ENCODE measurements at places on chromosomes 7 and 10. TPM values are rescaled to one million over a fixed set of nuclear protein-coding genes. Genes with fewer than 3 reads are reported as not detected.

MLXIPL gene
- total RNA-seq: 50.3 TPM

NUPR2 gene
- total RNA-seq: not detected

SLC16A12 gene
- 10.7 TPM for total RNA-seq

GPR141 gene
- total RNA-seq: 2.9 TPM

ASZ1 gene
- not detected for total RNA-seq

AKR1C1 gene
- 131 TPM for total RNA-seq

- H3K4me1 ChIP-seq: no peaks in the 10 kb centered on the region
- no peak within 1 kb of the TSS for H3K4me3 ChIP-seq
- DNase-seq: no peak
Observed at GRCh38 chr7:138797715-138798320, at the start of the genes ATP6V0A4 and TMEM213. Gene ATP6V0A4, minus strand, starts transcription at chr7:138798196. Its CDS starts 26,949 bp downstream, at chr7:138771247. Gene TMEM213, plus strand, starts transcription at chr7:138797994. Its CDS starts 111 bp downstream, at chr7:138798105.

GRCh38 chr10:77279207-77279606 lies 358.4 kb downstream of the KCNMA1 start:
- H3K27me3 ChIP-seq: no peaks in the 10 kb centered on the region
- H3K36me3 ChIP-seq: no peaks in the 10 kb centered on the region
- no peak overlapping the region for H3K4me3 ChIP-seq
- no peaks in the 10 kb centered on the region for H3K4me1 ChIP-seq
- no peak overlapping the region for H3K27ac ChIP-seq

- H3K36me3 ChIP-seq: peaks cover under 1% of the 10 kb centered on the region
- peak overlapping the region; percentile 97 for H3K4me3 ChIP-seq
- peak overlapping the region; percentile 84 for H3K27ac ChIP-seq
Observed at GRCh38 chr10:1057106-1057657, 997 bp downstream of the WDR37 start.

DNA sequence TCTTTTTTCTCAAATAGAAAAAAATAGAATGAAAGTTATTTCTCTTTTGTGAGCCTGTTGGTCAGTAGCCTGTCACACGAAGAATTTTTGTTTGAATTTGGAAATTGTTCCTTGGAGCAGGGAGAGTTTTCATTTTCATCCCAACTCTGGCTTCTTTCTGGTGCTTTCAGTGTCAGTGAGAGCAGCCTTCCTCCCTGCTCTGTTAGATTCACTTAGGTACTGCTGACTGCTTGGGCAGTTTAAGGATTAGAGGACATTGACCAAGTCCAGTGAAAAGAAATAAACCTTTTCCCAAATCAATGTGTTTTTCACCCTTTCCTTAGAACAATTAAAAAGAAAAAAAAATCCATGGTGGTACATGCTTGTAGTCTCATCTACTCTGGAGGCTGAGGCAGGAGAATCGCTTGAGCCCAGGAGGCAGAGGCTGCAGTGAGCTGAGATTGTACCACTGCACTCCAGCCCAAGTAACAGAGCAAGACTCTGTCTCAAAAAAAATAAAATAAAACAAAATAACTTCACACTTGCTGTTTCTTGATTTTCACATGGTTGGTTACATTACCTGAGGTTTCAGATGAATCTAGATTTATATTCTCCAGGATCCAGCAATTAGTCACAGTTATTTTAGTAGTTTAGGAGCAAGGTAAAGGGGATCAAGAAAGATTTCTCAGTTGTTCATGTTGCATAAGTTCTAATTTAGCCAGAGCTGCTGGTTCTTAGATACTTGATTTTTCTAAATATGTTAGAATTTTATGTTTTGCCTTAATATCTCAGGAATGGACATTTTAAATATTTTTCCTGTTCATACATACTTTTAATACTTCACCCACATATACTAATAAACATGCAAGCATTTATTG lies 63.1 kb downstream of the ZNRF2 start:
- H3K4me3 ChIP-seq: no peak overlapping the region
- no peak overlapping the region for H3K27ac ChIP-seq
- no peaks in the 10 kb centered on the region for H3K36me3 ChIP-seq

- H3K4me3 ChIP-seq: no peak overlapping the region
- no peak overlapping the region for H3K27ac ChIP-seq
- H3K36me3 ChIP-seq: no peaks in the 10 kb centered on the region
- no peak for DNase-seq
- H3K4me1 ChIP-seq: no peaks in the 10 kb centered on the region
- H3K27me3 ChIP-seq: no peaks in the 10 kb centered on the region
Observed at GRCh38 chr10:122864194-122864592, 15.2 kb downstream of the FAM24B start.

- peaks cover 6% of the 10 kb centered on the region for H3K4me1 ChIP-seq
- DNase-seq: no peak
- H3K27ac ChIP-seq: no peak overlapping the region
- no peak overlapping the region for H3K4me3 ChIP-seq
- no peaks in the 10 kb centered on the region for H3K27me3 ChIP-seq
Observed at GRCh38 chr7:48084727-48085432, 4.2 kb upstream of the UPP1 start.

DNA sequence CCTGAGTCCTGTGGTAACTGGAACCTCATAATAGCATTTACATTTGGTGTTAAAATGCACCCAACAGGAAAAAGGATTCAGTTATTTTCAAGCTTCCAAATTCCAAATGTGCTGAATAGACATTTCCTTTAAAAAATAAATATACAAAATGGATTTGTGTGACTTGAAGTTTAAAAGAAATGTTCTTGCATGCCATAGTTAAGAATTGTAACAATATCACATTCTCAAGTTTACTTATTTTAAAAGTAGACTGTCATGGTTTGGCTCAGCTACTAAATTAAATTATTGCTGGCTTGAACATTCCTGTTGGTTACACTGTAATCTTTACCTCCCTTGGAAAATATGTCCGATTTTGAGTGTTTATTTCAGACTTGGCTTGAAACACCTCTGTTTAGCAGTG lies 31.5 kb downstream of the BICC1 start:
- H3K36me3 ChIP-seq: no peaks in the 10 kb centered on the region
- no peak overlapping the region for H3K4me3 ChIP-seq
- no peaks in the 10 kb centered on the region for H3K4me1 ChIP-seq
- no peaks in the 10 kb centered on the region for H3K27me3 ChIP-seq

- no peak overlapping the region for H3K4me3 ChIP-seq
- H3K27ac ChIP-seq: no peak overlapping the region
- no peaks in the 10 kb centered on the region for H3K27me3 ChIP-seq
- no peaks in the 10 kb centered on the region for H3K36me3 ChIP-seq
- no peak for DNase-seq
- peaks cover 11% of the 10 kb centered on the region for H3K4me1 ChIP-seq
Observed at GRCh38 chr10:108601851-108602250, 1321.5 kb downstream of the XPNPEP1 start.

GRCh38 chr7:121366852-121367431 lies 29.2 kb downstream of the FAM3C start:
- DNase-seq: no peak
- no peak overlapping the region for H3K27ac ChIP-seq
- H3K4me3 ChIP-seq: no peak overlapping the region
- no peaks in the 10 kb centered on the region for H3K27me3 ChIP-seq
- H3K36me3 ChIP-seq: peaks cover 5% of the 10 kb centered on the region
